ENCODE measurements at places on chromosomes 1 and 21. TPM values are rescaled to one million over a fixed set of nuclear protein-coding genes. Genes with fewer than 3 reads are reported as not detected.

- no peak for DNase-seq
These were observed 2.5 kb downstream of the FAM177B start for GRCh38 chr1:222739465-222739864.

The CHODL gene
- 5.3 TPM for total RNA-seq

- DNase-seq = no peak
These were observed 107.0 kb downstream of the NAV1 start for GRCh38 chr1:201645956-201646355.

- no peak for DNase-seq
These were observed 1.6 kb upstream of the LEFTY2 start for GRCh38 chr1:225942574-225942973.

GRCh38 chr1:222546548-222547259, 1.2 kb downstream of the HHIPL2 start:
- no peak for DNase-seq

The CLDN14 gene
- total RNA-seq = not detected

GRCh38 chr1:153985341-153985912, 712 bp downstream of the RAB13 start:
- no peak for DNase-seq

The CD5L gene
- total RNA-seq = 0.28 TPM

The WNT2B gene
- total RNA-seq = 15.4 TPM

DNA sequence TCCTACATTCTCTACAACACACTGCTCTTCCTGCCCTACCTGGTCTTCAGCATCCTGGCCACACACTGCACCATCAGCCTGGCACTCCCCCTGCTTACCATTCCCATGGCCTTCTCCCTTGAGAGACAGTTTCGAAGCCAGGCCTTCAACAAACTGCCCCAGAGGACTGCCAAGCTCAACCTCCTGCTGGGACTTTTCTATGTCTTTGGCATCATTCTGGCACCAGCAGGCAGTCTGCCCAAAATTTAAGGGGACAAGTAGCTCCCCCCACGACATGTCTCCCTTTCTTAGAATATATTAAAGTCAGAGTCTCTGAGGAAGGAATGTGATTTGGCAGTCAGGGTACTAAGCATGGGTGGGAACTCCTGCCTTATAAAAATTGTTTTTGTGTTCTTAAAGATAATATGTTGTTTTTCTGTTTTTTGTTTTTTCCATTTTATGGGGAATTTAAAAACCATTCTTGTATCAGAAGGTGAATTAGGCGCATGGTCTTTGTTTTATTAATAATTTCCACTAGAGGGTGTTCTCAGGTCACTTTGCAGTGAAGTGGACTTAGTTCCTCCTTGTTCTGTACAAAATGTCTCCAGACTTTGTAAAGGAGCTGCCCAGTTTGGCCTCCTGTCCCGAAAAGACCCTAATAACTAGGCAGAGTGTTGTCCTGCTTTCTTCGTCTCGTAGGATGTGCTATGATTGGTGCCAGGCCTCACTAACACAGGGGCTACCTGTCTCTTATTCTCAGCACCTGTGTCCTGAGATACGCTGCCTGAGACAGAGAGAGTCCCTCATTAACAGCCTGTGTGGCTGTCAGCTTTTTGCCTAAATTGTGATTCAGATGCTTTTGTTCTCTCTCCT, 13.1 kb downstream of the UBIAD1 start:
- DNase-seq = no peak

DNA sequence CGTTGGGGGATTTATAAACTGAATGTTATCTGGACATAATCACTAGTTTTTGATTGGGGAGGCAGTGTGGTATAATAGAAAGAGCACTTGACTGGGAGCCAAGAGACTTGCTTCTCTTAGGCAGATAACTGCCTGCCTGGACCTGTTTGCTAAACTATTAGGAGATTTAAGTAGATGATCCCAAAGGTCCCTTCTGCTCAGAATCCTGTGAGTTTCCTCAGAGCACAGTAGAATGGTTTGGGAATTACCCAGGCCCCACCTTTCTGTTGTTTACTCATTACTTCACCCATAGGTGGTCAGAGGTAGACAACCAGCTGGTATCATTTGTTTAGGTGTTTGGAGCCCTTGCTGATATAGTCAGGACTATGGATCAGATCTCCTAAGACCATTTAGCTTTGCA, 10.3 kb upstream of the PODN start:
- no peak for DNase-seq

The LCE2C gene
- total RNA-seq = 1.8 TPM

DNA sequence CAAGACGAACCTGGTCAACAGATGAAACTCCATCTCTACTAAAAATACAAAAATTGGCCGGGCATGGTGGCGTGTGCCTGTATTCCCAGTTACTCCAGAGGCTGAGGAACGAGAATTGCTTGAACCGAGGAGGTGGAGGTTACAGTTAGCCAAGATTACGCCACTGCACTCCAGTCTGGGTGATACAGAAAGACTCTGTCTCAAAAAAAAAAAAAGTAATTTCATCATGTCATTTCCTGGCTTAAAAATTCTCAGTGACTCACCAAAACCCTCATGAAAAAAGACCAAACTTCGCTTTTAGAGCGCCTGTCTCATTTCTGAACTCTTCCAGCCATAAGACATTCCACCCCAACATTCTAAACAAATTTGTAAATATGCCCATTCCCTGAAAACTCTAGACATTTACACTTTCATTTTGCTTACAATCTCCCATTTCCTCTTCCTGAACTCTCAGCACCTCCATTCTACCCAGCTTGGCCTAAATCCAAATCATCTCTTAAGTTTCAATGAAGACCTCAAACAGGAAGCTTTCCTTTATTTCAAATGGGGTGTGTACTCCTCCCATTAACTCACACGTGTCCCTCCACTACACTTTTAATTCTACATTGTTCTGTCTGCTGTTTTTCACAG, 50.5 kb upstream of the PRRC2C start:
- peak; percentile 33 for DNase-seq

- no peak for DNase-seq
These were observed 655.3 kb upstream of the PLXNA2 start for GRCh38 chr1:208899438-208899837.

- DNase-seq = no peak
These were observed 48.4 kb upstream of the NR5A2 start for GRCh38 chr1:199979071-199979470.

- no peak for DNase-seq
These were observed 29.0 kb upstream of the ARID1A start for GRCh38 chr1:26666855-26667254.

The FAM78B gene
- total RNA-seq = 0.81 TPM

GRCh38 chr1:180428782-180429695, 73.3 kb downstream of the ACBD6 start:
- DNase-seq = no peak

Data from thoracic aorta (tissue), 2 donors.